Smooth muscle cell of bladder (primary cell): ENCODE measurements at places on chromosomes 2 and 18. TPM values are rescaled to one million over a fixed set of nuclear protein-coding genes. Genes with fewer than 3 reads are reported as not detected.

The DSC2 gene
- total RNA-seq: under 0.01 TPM in 1 of 2 replicates, not detected in the other

The DUSP2 gene
- total RNA-seq: 0.28 and 1.8 TPM in 2 replicates

The PSD4 gene
- total RNA-seq: 1.1 and 3.4 TPM in 2 replicates

The CAB39 gene
- total RNA-seq: 43.5 and 48.6 TPM in 2 replicates

The CERKL gene
- under 0.01 TPM in 1 of 2 replicates, not detected in the other for total RNA-seq

The GYPC gene
- 125 and 132 TPM in 2 replicates for total RNA-seq

The CNRIP1 gene
- total RNA-seq: 28.4 and 32.9 TPM in 2 replicates

The POTEF gene
- total RNA-seq: not detected in 2 replicates

The SH3RF3 gene
- total RNA-seq: 2.6 and 3.7 TPM in 2 replicates

The CROCC2 gene
- total RNA-seq: 0.09 and 0.14 TPM in 2 replicates

The GPR39 gene
- total RNA-seq: 0.28 TPM in 2 replicates

The KCMF1 gene
- 51.6 and 77.2 TPM in 2 replicates for total RNA-seq

The VPS4B gene
- total RNA-seq: 43.5 and 51.1 TPM in 2 replicates

The MFSD2B gene
- 0.28 and 0.55 TPM in 2 replicates for total RNA-seq

The FOSL2 gene
- 56.7 and 59.2 TPM in 2 replicates for total RNA-seq

The CCDC141 gene
- under 0.01 TPM in 1 of 2 replicates, not detected in the other for total RNA-seq

The C2orf72 gene
- under 0.01 and 0.83 TPM in 2 replicates for total RNA-seq

The PDE1A gene
- 27.2 and 42.4 TPM in 2 replicates for total RNA-seq

The SLC16A14 gene
- 3.3 and 4.1 TPM in 2 replicates for total RNA-seq

The HOXD8 gene
- 1.1 and 1.6 TPM in 2 replicates for total RNA-seq

The IL36B gene
- not detected in 2 replicates for total RNA-seq

The ALK gene
- under 0.01 TPM in 2 replicates for total RNA-seq

The PCARE gene
- under 0.01 TPM in 1 of 2 replicates, not detected in the other for total RNA-seq

The TMBIM1 gene
- 144 and 208 TPM in 2 replicates for total RNA-seq

The KCNE4 gene
- 27.2 and 43.9 TPM in 2 replicates for total RNA-seq

The SOX11 gene
- total RNA-seq: under 0.01 TPM in 1 of 2 replicates, not detected in the other

The CDH2 gene
- total RNA-seq: 33.7 and 72.4 TPM in 2 replicates

The M1AP gene
- under 0.01 TPM in 1 of 2 replicates, not detected in the other for total RNA-seq

The DCAF17 gene
- 17.1 and 23.4 TPM in 2 replicates for total RNA-seq

The SERPINB3 gene
- 0.28 TPM in 1 of 2 replicates, not detected in the other for total RNA-seq
